GM12878 (cell line): ENCODE measurements at places on chromosomes 7 and 10. TPM values are rescaled to one million over a fixed set of nuclear protein-coding genes. Genes with fewer than 3 reads are reported as not detected.

DNA sequence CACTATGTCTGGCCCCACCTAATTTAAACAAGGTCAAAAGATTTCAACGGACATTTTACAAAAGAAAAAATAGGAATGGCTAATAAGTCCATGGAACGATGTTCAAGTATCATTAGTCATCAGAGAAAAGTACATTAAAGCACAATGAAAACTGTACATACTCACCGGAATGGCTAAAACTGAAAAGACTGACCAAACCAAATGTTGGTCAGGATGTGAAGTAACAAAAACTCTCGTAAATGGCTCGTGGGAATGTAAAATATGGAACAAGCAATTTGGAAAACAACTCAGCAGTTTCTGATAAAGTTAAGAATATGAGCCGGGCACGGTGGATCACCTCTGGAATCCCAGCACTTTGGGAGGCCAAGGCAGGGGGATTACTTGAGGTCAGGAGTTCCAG, 65.7 kb upstream of the PARD3 start:
- no peak for DNase-seq

GRCh38 chr7:2180081-2180480, 52.7 kb downstream of the MAD1L1 start:
- no peak overlapping the region for H3K27ac ChIP-seq
- no peaks in the 10 kb centered on the region for H3K27me3 ChIP-seq
- H3K4me3 ChIP-seq = no peak overlapping the region
- H3K4me1 ChIP-seq = peaks cover 8% of the 10 kb centered on the region
- peaks cover 3% of the 10 kb centered on the region for H3K36me3 ChIP-seq

GRCh38 chr10:77707570-77707969, 70.0 kb upstream of the KCNMA1 start:
- peaks cover 21% of the 10 kb centered on the region for H3K4me1 ChIP-seq
- H3K4me3 ChIP-seq = no peak overlapping the region
- H3K36me3 ChIP-seq = no peaks in the 10 kb centered on the region
- H3K27me3 ChIP-seq = no peaks in the 10 kb centered on the region

GRCh38 chr7:99036546-99037111, 107.3 kb downstream of the SMURF1 start:
- no peak overlapping the region for H3K4me3 ChIP-seq
- no peak for DNase-seq
- no peak overlapping the region for H3K27ac ChIP-seq
- H3K27me3 ChIP-seq = no peaks in the 10 kb centered on the region

GRCh38 chr10:121608469-121609190, 10.4 kb upstream of the FGFR2 start:
- H3K4me3 ChIP-seq = no peak overlapping the region
- H3K4me1 ChIP-seq = no peaks in the 10 kb centered on the region
- H3K27ac ChIP-seq = no peak overlapping the region
- no peaks in the 10 kb centered on the region for H3K27me3 ChIP-seq

- H3K27me3 ChIP-seq = no peaks in the 10 kb centered on the region; the same call in 1 of the 2 replicates
- H3K27ac ChIP-seq = no peak overlapping the region
- DNase-seq = no peak
- no peak overlapping the region for H3K4me3 ChIP-seq
These were observed 466 bp upstream of the GPR26 start for GRCh38 chr10:123665491-123666286.

DNA sequence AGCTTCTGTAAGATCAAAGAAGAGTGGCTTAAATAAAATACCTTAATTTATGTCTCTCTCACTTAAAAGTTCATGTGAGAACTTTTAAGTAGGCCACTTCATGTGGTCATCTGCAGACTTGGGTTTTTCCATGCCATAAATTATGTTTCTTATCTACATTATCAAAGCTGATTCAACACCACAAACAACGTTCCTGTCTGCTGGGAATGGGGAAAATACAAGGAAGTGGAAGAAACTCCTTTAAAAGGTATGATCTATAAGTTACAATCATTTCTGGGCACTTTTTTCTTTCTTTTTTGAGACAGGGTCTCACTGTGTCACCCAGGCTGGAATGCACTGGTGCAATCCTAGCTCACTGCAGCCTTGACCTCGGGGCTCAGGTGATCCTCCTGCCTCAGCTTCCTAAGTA, 16.9 kb upstream of the OTUD1 start:
- H3K4me3 ChIP-seq = no peak overlapping the region
- no peak for DNase-seq
- no peaks in the 10 kb centered on the region for H3K36me3 ChIP-seq
- H3K27me3 ChIP-seq = no peaks in the 10 kb centered on the region; the same call in 1 of the 2 replicates
- no peaks in the 10 kb centered on the region for H3K4me1 ChIP-seq
- H3K27ac ChIP-seq = no peak overlapping the region

DNA sequence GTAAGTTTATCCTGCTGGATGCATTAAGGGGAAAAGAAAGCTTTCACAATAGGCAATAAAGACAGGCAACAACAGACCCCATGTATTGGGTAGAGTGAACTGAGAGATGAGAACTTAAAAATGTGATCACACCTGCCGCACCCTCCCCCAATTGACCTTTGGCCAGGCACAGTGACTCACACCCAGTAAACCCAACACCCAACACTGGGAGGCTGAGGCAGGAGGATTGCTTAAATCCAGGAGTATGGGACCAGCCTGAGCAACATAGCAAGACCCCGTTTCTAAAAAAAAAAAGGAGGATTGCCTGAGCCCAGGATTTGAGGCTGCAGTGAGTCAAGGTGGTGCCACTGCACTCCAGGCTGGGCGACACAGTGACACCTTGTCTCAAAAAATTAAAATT, 86.9 kb downstream of the MPP7 start:
- no peaks in the 10 kb centered on the region for H3K27me3 ChIP-seq
- no peak overlapping the region for H3K4me3 ChIP-seq
- H3K36me3 ChIP-seq = no peaks in the 10 kb centered on the region
- no peaks in the 10 kb centered on the region for H3K4me1 ChIP-seq

DNA sequence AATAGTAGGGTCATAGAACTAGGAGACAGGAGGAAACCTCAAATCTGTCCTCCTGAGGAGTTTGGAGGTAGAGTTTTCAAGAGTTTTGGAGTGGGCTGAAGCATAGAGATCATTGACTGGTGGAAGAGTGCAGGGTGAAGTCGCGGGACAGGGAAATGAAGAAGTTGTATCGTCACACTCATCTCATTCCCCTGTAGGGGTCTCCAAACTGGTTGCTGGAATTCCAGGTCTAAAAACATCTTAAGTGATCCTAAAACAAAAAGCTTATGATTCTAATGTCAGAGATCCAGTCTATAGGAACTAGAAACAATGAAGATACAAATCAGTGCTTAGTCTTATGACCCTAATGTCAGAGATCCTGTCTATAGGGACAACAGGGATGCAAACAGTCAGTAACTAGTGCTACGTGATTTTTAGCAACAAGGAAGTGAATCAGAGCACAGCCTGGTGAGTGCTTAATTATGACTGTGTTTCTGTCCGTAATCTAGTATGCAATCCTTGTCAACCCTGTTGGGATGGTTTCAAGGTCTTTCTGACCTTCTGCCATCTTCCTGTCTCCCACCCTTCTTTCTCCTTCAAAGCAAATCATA, 139.4 kb downstream of the SKIDA1 start:
- H3K4me1 ChIP-seq = no peaks in the 10 kb centered on the region
- no peak overlapping the region for H3K4me3 ChIP-seq
- H3K36me3 ChIP-seq = no peaks in the 10 kb centered on the region

- H3K27ac ChIP-seq = no peak overlapping the region
- peaks cover 38% of the 10 kb centered on the region for H3K4me1 ChIP-seq
- H3K36me3 ChIP-seq = 0 out of 2 replicates have a peak, but pooled peaks cover 7% of the 10 kb centered on the region
- no peak overlapping the region for H3K4me3 ChIP-seq
These were observed 39.6 kb upstream of the FAM133B start for GRCh38 chr7:92629779-92630178.

DNA sequence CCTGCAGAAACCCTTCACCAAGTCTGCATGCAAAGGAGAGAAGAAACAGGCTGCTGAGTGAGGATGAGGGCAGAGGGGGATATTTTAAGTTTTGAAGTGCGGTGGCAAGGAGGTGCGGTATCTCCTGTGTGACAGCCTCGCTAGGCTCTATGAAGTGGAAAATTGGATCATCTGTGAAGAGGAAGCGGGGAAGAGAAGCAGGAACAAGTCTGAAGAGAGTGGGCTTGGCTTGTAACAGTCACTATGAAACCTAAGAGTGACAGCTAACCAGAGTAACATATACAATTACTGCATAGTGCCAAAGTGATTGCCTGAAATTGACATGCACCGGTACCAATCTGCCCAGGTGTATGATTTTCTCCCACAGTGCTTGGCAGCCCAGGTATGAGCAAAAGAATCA, 287.5 kb upstream of the KLF14 start:
- no peaks in the 10 kb centered on the region for H3K27me3 ChIP-seq
- H3K36me3 ChIP-seq = peaks cover 2% of the 10 kb centered on the region; the same call in 1 of the 2 replicates
- H3K27ac ChIP-seq = peak overlapping the region; percentile 80
- no peak for DNase-seq

DNA sequence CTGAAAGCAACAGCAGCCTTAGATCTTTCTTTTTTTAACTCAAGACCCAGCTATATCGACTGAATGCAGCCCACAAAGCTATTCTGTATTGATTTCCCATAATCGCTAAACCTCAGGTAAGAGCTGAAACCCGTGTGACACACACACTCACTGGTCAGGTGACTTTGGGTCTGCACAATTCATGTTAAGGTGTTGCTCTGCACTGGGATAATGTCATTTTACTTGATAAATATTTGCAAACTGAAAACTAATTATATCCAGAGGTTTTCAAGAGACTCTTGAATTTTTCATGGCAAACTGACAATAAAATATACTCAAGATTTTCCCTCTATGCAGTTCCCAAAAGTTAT, 33.1 kb downstream of the SCRN1 start:
- peaks cover 14% of the 10 kb centered on the region; the same call in 1 of the 2 replicates for H3K36me3 ChIP-seq
- H3K27ac ChIP-seq = peak overlapping the region; percentile 4; the same call in 1 of the 2 replicates
- H3K4me3 ChIP-seq = no peak overlapping the region
- peaks cover 17% of the 10 kb centered on the region for H3K4me1 ChIP-seq

DNA sequence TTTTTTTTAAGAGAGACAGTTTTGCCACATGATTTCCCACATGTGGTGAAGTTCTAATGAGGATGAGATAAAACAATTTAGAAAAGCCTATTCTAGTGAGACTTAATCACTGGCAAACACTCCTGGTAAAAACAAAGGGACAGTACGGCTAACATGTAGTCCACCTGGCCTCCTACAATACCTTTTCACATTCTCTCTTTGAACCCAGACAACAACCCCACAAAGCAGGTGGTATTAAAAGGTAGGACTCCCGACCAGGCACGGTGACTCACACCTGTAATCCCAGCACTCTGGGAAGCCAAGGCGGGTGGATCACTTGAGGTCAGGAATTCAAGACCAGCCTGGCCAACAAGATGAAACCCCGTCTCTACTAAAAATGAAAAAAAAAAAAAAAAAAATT, 12.4 kb downstream of the PARD3 start:
- no peaks in the 10 kb centered on the region for H3K36me3 ChIP-seq
- H3K4me1 ChIP-seq = no peaks in the 10 kb centered on the region
- H3K4me3 ChIP-seq = no peak overlapping the region
- H3K27ac ChIP-seq = no peak overlapping the region

- H3K36me3 ChIP-seq = no peaks in the 10 kb centered on the region
- no peak overlapping the region for H3K27ac ChIP-seq
- DNase-seq = no peak
These were observed 8.2 kb upstream of the VCL start for GRCh38 chr10:73989594-73990150.

- no peak overlapping the region for H3K27ac ChIP-seq
- no peaks in the 10 kb centered on the region; the same call in 1 of the 2 replicates for H3K36me3 ChIP-seq
- DNase-seq = no peak
- no peaks in the 10 kb centered on the region for H3K27me3 ChIP-seq
- H3K4me1 ChIP-seq = peaks cover 35% of the 10 kb centered on the region
These were observed 26.0 kb downstream of the GNA12 start for GRCh38 chr7:2818121-2818520.

GRCh38 chr7:101560856-101561255, 68.2 kb downstream of the MYL10 start:
- no peaks in the 10 kb centered on the region for H3K36me3 ChIP-seq
- no peak for DNase-seq
- no peak overlapping the region for H3K4me3 ChIP-seq

- H3K4me3 ChIP-seq = no peak overlapping the region
- H3K27ac ChIP-seq = no peak overlapping the region
- peaks cover 7% of the 10 kb centered on the region for H3K4me1 ChIP-seq
- no peaks in the 10 kb centered on the region for H3K27me3 ChIP-seq
- H3K36me3 ChIP-seq = no peaks in the 10 kb centered on the region
These were observed 207.3 kb upstream of the ADO start for GRCh38 chr10:62597226-62597625.

DNA sequence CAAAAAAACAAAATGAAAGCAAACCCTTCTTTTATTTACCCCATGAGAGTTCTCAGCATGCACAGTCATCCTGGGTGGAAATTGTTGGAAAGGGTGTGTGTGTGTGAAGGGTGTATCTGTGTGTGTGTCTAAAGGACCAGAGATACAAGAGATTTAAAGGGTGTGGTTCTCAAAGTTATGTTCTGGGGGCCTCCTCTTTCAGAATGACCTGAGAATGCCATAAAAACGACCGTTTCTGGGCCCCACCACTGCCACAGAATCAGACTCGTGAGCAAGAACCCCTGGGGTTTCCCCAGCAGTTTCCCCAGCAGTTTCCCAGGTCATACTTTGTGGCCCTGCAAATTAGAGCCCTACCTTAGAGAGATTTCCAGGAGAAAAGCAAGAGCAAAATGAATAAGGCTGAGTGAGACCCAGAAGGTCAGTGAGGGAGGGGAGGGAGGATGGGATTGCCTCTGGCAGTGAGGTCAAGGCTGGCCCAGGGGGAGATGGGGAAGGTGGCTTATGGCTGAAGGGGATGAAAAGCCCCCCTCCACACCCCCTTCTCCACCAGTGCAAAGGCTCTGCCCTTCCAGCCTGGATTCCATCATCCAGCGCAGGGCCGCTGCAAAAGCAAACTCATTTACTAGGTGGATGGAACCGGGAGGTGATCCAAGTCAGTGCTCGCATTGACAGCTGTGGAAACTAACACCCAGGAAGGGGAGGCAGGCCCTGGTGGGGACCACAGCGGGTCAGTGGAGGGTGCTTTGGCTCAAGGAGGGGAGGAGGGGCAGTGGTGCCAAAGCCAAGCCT, 10.2 kb downstream of the PYROXD2 start:
- no peaks in the 10 kb centered on the region for H3K36me3 ChIP-seq
- H3K4me3 ChIP-seq = peak overlapping the region; percentile 37; the same call in 1 of the 2 replicates
- no peak for DNase-seq
- no peaks in the 10 kb centered on the region for H3K27me3 ChIP-seq
- peaks cover 29% of the 10 kb centered on the region for H3K4me1 ChIP-seq
- peak overlapping the region; percentile 72 for H3K27ac ChIP-seq

DNA sequence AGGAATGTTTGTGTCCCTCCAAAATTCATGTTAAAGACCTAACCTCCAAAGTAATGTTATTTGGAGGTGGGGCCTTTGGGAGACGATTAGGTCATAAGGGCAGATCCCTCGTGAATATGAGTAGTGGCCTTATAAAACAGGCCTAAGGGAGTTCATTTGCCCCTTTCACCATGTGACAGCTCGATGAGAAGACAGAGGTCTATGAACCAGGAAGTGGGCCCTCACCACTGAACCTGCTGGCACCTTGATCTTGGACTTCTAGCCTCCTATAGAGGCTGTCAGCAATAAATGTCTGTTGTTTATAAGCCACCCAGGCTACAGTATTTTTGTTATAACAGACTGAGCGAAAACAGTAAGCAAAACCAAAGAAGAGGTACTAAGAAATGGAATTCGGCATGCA, 14.1 kb downstream of the NUDCD3 start:
- no peaks in the 10 kb centered on the region for H3K27me3 ChIP-seq
- DNase-seq = no peak
- no peak overlapping the region for H3K4me3 ChIP-seq
- no peak overlapping the region for H3K27ac ChIP-seq
- no peaks in the 10 kb centered on the region for H3K4me1 ChIP-seq

ABHD11 gene
- 11.6 and 14.6 TPM in 2 replicates for total RNA-seq

PAX4 gene
- not detected in 2 replicates for total RNA-seq

CCDC136 gene
- total RNA-seq = 1.8 and 2.8 TPM in 2 replicates

CPXM2 gene
- 0.58 and 0.67 TPM in 2 replicates for total RNA-seq

OPN1SW gene
- total RNA-seq = not detected in 2 replicates

KCP gene
- total RNA-seq = 5.6 and 7.8 TPM in 2 replicates

ACSL5 gene
- 40.3 and 40.4 TPM in 2 replicates for total RNA-seq

AKR1B15 gene
- not detected in 2 replicates for total RNA-seq
